NCI-H1092 (cell line): ENCODE measurements at places on chromosomes 5 and 9.
A peak's percentile ranks its signal among the peaks of the same experiment; 100 is the strongest.

GRCh38 chr5:56185768-56186311, 47.3 kb downstream of the ANKRD55 start:
- no peak for DNase-seq

DNA sequence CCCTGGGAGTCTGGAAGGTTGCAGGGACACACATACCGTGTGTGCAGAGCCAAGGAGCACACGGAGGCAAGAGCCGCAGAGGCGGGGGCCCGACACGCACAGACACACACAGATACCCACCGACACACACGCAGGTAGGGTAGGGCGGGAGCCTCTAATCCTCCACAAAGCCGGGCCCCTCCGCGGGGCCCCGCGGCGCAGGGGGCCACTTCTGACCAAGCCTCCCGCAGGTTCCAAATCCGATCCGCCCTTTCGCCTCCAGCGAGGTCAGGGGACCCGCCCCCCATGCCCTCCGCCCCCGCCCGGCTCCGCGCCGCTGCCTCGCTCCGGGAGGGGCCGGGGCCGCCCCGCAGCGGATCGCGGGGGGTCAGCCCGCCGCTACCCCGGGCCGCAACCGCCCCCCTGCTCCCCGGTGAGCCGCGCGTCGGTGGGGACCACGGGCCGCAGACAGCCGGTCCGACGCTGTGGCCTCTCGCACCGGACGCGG, 1.4 kb upstream of the LMX1B start:
- DNase-seq: no peak

DNA sequence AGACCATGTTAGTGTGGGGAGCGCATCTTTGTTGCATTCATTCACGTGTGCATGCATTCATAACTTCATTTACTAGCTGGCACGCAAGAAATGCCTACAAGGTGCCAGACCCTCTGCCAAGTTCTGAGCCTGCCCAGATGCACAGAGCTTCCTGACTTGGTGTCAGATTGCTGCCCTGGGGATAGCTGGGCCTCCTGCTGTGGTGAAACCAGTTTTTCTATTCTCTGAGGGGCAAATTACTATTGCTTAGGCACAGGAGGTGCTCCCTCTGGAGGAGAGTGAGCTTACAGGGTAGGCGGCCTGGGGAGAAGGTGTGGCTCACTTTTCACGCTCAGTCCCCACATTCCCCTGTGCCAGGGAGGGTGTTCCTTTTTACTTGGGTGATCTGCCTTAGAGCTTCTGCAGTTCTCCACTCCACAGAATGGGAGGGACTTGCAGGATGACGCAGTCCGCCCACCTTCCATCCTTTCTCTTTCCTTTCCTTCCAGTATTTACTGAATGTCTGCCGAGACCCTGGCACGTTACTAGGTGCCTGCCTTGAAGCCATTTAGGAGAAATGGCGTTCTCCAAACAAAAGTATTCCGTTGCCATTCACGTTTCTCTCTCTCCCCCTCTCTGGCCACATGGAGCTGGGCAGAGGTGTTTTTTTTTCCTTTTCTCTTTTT, 27.9 kb upstream of the CTNNA1 start:
- DNase-seq: no peak

GRCh38 chr9:126974594-126974993, 60.0 kb downstream of the RALGPS1 start:
- no peak for DNase-seq

DNA sequence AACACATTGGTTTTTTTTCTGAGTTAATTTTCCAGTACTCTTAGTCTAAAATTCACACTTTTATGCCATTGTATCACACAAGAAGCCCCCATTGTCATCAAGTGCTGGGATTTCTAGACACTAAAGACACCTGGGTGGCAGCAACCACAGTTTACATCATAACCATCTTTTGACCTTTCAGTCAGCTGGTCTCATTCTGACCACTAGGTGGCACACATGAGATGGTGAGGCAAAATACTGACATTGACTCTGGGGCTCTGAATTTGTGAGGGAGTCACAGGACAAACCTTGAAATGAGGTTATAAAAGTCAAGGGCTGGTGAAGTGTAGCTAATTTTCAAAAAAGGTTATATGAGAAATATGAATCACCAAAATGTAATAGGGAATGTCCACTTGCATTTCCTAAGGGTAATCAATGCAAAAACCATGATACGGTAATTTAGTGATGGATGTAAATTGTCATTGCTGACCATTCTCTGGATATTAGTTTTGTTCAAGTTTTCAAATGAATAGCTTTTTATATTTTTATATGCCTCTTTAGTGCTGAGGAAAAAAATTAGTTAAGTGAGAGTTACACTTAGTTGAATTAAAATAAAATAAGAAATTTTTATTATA, 229.4 kb downstream of the DMAC1 start:
- DNase-seq: peak; percentile 76

- DNase-seq: no peak
Measured at GRCh38 chr5:38601133-38601862, 44.9 kb upstream of the LIFR start.
